ENCODE measurements at places on chromosomes 11 and 22. TPM values are rescaled to one million over a fixed set of nuclear protein-coding genes. Genes with fewer than 3 reads are reported as not detected.

DNA sequence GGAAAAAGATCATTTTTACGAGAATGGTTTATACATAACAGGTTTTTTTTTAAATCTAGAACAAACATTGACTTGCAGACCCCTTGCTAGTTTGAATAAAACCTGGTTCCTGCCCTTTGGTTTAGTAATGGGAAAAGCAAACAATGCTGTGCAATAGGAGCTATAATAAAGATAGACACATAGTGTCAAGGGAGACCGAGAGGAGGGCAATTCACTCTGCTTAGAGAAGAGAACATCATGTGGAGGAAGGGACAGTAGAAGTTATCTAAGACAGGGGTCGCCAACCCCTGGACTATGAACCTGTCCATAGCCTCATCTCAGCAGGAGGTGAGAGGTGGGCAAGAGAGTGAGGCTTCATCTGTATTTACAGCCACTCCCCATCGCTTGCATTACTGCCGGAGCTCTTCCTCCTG lies 7.0 kb upstream of the RDX start:
- no peak for DNase-seq

DNA sequence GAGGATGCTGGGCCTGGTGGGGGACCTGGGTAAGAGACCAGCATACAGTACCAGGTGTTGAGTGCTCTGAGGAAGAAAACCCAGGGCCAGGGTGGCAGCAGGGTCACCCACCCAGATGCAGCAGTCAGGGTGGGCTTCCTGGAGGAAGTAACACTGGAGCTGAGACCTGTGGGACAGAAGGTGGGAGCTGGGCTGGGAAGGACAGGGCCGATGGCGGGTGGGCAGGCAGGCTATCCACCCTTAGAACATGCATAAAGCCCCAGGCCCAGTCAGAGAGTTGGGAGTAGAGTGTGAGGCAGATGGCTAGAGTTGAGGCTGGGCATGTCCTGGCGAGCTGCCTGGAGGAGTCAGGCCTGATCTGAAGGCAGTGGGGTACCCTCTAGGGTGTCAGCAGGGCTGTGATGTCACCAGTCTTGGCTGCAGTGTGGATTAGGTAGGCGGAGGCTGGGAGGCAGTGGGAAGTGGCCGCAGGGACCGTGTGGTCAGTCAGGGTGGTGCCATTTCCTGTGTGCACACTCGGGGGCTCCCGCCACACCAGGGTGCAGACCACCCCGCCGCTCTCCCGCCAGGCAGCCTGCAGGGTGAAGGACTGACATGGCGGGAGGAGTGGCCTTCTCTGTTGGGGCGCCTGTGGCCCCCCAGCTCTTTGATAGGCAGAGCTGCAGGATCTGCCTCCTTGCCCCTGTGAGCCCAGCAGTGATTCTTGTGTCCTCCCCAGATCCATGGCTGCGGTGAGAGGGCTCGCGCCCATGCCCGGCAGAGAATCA lies 35.3 kb downstream of the IGHMBP2 start:
- no peak for DNase-seq

- no peak for DNase-seq
These were observed 22.2 kb upstream of the PICALM start for GRCh38 chr11:86091086-86091485.

GRCh38 chr11:130189492-130190210 lies 30.1 kb downstream of the ST14 start:
- DNase-seq: no peak

GRCh38 chr11:57773026-57773598 lies 11.5 kb downstream of the CTNND1 start:
- no peak for DNase-seq

- DNase-seq: no peak
These were observed 594.1 kb downstream of the TBC1D22A start for GRCh38 chr22:47356511-47357011.

GRCh38 chr11:106821291-106821690 lies 197.0 kb downstream of the GUCY1A2 start:
- no peak for DNase-seq

GRCh38 chr22:17782158-17782557 lies 7.9 kb upstream of the BID start:
- no peak for DNase-seq

GRCh38 chr11:62181097-62181496 lies 8.9 kb upstream of the SCGB1D1 start:
- DNase-seq: no peak

GRCh38 chr11:2287091-2287490 lies 14.6 kb downstream of the C11orf21 start:
- peak; percentile 84 for DNase-seq

GRCh38 chr22:41893591-41894375 lies 21.1 kb downstream of the SHISA8 start:
- no peak for DNase-seq

GRCh38 chr11:110409174-110409573 lies 20.6 kb upstream of the FDX1 start:
- DNase-seq: no peak

DNA sequence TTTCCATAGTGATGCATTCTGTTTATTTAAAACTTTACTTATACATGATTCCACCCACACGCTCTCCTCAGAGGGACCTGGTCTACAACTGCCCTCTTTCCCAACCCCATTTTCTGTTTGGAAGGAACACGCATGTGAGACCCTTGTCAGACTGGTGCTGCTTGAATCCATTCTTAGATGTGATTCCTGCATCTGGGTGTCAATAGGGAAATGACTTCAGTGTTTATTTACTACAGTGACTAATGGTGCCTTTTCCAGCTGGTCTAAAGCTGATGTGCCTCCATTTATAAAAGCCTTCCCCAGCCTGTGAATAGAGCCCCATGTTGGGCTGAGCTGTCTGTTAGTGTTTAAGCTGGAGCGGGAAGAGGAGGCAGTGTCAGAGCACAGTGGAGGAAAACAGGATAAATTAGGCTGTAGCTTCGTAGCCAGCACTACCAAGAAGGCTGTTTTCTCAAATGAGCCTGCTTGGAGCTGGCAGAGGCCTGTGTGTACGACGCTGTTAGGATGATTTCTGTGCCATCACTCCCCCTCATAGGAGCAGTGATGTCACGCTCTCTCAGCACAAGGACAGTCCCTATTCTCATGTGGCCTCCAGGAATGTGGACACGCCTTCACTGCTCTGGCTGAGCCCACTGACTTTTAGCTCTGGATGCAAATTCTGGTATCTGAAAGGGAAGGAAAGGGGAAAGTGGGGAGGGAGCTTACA lies 18.9 kb upstream of the C11orf96 start:
- DNase-seq: peak; percentile 88

DNA sequence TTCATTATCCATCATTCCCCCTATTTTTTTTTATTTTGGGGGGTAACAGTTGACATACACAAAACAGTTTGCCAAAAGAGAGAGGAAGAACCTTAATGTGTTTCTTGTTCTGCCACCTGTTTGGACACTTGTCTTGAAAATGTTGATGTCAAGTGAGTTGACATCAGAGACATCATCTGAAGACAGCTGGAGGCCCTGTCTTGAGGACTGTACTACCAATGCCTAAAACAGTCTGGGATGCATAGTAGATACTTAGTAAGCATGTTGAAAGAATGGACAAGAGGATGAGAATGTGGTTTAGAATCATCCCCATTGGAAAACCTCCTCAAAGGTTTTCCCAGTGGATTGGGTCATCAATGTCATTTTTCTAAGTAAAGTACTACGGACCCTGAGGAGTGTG lies 2.4 kb upstream of the ARHGEF12 start:
- DNase-seq: no peak

DNA sequence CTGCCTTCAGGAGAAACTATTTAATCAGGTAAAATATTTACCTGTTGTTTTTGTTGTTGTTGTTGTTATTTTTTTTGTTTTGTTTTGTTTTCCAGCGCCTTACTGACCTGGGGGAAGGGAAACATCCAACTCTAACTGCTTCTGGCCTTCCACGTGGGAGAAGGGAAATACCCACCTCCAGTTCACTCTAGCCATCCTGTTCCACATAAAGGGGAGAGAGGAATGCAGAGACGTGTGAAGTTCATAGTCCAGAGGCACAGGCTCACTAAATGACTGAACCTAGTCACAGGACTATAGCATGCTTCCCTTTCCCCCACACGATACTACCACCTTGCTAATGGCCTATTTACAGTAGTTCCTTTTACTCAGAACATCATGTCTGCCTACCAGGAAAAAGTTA lies 72.4 kb upstream of the VSTM5 start:
- no peak for DNase-seq

DNA sequence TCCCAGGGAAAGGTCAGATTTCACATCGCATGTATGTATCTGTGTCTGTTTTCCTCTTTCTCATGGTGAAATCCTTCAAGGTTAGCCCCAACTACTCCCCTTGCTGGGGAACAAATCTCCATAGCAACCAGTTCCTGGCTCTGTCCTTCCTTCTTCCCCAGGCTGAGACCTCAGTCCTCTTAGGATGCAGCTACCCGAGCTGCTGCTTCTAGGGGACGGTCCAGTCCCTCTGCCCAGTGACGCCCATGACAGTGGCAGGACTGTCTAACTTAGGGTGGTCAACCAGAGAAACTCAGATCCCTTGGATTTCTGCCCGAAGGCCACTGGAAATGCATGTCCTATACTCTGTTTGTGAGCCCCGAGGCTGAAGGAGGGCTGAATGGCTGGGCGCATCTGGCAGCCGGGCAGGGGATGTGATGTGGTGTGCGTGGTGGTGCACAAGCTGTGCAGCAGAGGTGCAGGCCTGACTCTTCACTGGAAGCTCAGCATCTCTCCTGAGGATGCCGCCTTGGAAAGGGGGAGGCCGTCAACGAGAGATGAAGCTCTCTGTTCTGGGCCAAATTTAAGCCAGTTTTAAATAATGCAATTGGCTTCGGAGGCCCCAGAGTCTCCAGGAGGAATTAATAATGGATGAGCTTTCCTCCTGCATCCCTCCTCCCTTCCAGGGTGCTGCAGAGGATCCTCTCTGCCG lies 118.7 kb upstream of the B3GAT1 start:
- no peak for DNase-seq

- no peak for DNase-seq
These were observed 121.3 kb downstream of the NECTIN1 start for GRCh38 chr11:119607726-119608125.

GRCh38 chr22:21990445-21991303 lies 8.1 kb upstream of the TOP3B start:
- DNase-seq: no peak

- no peak for DNase-seq
These were observed 37.8 kb downstream of the STIM1 start for GRCh38 chr11:3893311-3893710.

- DNase-seq: peak; percentile 81
These were observed 6.9 kb upstream of the POLDIP3 start for GRCh38 chr22:42621505-42622002.

GRCh38 chr11:122791836-122792235 lies 46.5 kb upstream of the CRTAM start:
- DNase-seq: no peak

DNA sequence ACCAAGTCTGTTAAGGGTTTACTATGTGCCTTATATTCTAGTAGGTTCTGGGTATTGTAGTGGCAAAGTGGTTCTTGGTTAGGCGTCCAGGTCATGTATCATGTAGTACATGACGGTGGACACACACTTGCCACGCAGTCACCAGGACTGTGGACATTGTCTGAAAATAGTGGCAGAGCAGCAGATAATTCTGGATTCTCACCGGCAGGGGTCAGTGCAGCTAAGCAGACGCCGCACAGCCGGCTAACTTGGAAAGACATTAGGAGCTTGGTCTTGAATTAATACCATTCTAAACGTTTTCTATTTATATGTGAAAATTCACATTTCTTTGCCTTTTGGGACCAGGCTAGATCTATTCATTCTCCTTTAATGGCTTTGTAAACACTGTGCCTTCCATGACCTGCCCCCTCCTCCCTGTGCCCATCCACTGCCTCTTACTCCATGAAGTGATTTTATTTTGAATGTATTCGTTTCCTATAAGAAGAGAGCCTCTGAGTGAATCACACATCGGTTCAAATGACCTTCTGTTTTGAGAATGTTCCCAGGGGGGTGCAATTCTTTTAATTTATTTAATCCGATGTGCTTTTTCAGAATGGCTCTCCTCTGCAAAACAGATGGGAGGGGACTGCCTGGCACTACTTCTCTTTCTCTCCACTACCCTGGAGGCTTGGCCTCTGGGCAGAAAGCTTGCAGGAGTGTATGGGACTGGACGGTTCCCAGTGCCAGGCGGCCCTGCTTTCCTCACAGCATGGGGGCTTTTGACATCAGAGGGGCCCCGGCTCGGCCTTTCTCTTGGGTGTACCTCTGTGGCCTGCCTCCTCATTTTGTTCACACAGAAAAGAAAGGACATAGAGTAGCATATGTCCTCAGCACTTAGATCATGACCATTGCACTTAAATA lies 378.0 kb downstream of the NTM start:
- DNase-seq: peak; percentile 47

DNA sequence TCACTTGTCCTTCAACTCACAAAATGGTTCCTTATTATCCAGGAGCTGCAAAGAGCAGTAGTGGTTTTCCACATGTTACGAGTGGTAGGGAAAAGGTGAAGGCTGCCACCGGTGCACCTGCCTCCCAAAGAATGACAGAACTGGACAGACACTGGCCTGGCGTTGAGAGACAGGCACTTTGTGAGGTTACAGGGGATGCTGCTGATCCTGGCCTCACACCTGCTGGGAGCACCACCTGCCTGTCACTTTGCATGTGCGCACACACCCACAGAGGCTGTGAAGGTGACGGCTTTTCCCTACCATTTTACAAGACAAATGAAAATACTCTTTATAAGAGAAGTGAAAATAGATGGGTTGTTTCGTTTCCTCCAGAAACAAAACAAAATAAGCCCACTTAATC lies 175.3 kb upstream of the B3GAT1 start:
- DNase-seq: no peak

- no peak for DNase-seq
These were observed 72.8 kb upstream of the CSNK2A3 start for GRCh38 chr11:11425806-11426205.

DNA sequence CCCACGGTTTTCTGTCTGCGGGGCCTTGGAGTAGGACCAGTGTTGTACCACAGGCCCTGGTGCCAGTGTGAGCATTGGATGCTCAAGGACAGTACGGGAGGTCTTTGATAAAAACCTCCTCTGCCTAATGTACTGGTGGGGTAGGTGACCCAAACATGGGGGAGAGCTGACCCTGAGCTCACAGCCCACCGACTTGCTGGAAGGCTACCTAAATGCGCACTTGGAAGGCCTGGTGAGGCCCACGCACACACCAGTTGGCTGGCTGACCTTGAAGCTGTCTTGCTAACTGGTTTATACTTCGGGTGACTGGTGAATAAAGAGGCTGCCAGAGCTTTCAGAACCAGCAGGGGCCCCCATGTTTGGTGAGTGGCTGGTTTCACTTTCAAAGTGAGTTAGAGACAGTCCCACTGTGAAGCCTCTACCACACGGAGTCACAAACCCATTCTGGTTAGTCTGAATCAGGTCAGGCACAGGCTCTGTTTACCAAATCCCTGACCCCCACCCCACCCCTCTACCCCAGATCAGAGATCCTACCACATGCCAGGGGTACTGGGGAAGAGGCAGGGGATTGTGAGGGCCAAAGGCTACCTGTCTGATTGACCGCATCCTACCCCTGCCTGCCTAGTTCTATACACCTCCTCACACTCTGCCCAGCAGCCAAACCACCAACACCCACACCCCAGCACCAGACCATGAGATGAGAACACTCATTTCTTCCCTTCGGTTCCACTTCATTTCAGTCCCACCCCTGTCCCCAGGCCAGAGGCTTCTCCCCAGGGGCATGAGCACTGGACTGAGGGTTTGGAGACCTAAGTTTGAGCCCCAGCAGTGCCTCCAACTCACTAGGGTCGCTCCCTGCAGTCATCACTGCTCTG lies 12.7 kb upstream of the IL2RB start:
- DNase-seq: no peak

Gene PTGDR2
- 1.1 TPM for total RNA-seq

Gene GLYAT
- total RNA-seq: not detected

Gene TMEM191B
- total RNA-seq: not detected

Gene C22orf42
- total RNA-seq: not detected

Gene MS4A12
- total RNA-seq: not detected

Gene CYB561A3
- total RNA-seq: 60.1 TPM

Gene LMF2
- 53.5 TPM for total RNA-seq

Gene TMEM86A
- total RNA-seq: not detected

Gene ABCG4
- 0.05 TPM for total RNA-seq

Gene DEFB131B
- not detected for total RNA-seq

Data from SJSA1 (cell line).